ENCODE measurements at places on chromosomes 7 and 10.

DNA sequence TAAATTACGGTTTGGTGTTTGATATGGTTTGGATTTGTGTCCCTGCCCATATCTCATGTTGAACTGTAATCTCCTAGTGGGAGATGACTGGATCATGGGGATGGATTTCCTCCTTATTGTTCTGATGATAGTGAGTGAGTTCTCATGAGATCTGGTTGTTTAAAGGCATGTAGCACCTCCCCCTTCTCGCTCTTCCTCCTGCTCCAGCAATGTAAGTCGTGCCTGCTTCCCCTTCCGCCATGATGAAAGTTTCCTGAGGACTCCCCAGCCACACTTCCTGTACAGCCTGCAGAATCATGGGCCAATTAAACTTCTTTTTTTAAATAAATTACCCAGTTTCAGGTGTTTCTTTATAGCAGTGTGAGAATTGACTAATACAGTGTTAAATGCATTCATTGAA lies 116.6 kb downstream of the DOCK4 start:
- DNase-seq, result no peak

DNA sequence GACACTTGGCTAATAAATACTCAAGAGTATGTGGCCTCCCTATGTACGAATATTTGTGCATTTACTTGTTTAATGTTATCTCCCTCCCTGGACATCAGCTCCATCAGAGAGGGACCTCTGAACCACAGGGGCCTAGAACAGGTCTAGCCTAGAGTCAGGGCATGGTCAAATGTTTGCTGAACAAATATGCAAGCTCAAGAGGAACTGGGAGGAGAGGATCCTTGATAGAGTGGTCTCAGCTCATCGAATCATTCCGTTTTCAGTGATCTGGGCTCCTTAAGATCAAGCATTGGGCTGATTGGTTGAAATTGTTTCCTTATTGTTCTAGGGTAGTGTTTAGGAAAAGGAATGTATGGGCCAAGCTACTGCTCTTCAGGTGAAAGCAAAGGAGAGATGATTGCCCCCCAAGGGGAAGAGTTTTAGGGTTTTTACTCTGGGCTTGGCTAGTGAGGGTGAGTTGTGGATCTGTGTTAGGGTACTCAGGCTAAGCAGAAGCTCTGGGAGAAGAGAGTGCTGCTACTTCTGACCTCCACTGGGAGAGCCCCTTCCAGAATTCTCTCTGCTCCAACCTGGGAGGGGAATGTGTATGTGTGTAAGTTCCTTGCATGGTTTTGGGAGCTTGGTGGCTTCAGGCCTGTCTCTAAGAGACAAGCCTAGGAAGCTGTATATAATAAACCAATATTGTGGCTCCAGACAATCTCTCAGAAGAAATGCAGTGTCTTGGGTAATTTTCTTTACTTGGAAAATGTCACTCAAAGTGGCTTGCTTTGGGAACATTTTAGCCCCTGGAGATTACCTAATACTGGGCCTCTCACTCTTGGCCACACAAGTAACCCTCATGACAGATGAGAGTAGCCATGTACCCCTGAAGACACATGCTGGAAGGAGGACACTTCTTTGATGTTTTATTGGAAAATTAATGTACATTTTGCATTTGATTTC lies 110.0 kb downstream of the EMX2 start:
- no peak for DNase-seq

GRCh38 chr10:126833542-126833941 lies 71.7 kb upstream of the DOCK1 start:
- DNase-seq, result no peak

DNA sequence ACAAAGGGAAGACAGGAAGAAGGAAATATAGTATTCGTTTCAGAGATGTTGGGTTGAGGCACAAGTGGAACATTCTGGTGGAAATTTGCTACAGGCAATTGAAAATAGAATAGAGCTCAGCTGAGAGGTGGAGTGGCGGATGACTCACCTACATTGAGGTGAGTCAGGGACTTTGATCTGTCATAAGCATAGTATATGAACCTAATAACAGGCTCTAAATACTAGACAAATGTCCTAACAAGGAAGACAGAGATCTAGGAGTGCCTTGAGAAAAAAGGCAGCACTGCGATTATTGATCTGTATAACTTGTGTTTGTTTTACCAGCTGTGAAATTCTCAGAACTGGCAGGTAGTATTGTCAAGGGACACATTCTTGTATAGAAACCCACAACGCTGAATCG lies 907 bp upstream of the IFRD1 start:
- DNase-seq, result no peak
